ENCODE measurements at places on chromosomes 6 and 20. TPM values are rescaled to one million over a fixed set of nuclear protein-coding genes. Genes with fewer than 3 reads are reported as not detected.

Gene REV3L
- polyA plus RNA-seq: 17.6 TPM

Gene NKAIN4
- 22.9 TPM for polyA plus RNA-seq

Gene COL9A3
- polyA plus RNA-seq: 68.1 TPM

- H3K27me3 ChIP-seq: no peaks in the 10 kb centered on the region
- H3K36me3 ChIP-seq: no peaks in the 10 kb centered on the region
- no peak for DNase-seq
- H3K4me3 ChIP-seq: no peak overlapping the region
- no peaks in the 10 kb centered on the region for H3K4me1 ChIP-seq
- H3K27ac ChIP-seq: no peak overlapping the region
These were observed 18.4 kb downstream of the SAMD3 start for GRCh38 chr6:130204322-130204721.

DNA sequence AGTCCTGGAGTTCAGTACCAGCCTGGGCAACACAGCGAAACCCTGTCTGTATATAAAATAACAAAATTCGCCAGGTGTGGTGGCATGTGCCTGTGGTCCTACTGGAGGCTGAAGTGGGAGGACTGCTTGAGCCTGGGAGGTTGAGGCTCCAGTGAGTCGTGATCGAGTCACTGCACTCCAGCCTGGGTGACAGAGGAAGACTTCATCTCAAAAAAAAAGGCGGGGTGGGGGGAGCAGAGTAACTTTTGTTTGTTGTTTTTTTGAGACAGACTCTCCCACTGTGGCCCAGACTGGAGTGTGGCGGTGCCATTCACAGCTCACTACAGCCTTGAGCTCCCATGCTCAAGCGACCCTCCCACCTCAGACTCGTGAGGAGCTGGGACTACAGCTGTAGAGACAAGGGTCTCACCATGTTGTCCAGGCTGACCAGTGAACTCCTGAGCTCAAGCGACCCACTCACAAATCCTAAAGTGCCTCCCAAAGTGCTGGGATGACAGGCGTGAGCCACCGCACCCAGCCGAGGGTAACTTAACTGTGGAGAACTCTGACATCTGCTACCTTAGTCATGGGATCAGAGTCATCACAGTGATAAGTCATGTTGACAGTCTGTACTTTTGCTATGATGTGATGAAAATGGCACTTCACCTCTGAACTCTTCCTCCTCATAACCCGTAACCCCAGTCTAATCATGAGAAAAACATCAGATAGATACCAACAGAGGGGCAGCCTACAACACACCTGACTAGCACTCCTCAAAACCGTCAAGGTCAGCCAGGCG is 16.5 kb downstream of the PEDS1 start:
- peak overlapping the region; percentile 31 for H3K27ac ChIP-seq
- no peaks in the 10 kb centered on the region for H3K36me3 ChIP-seq
- DNase-seq: no peak

- no peaks in the 10 kb centered on the region for H3K36me3 ChIP-seq
- no peaks in the 10 kb centered on the region for H3K27me3 ChIP-seq
- no peak overlapping the region for H3K27ac ChIP-seq
- no peak overlapping the region for H3K4me3 ChIP-seq
These were observed 62.4 kb downstream of the APCDD1L start for GRCh38 chr20:58452667-58453255.

GRCh38 chr20:59790346-59790745 is 143.1 kb downstream of the SYCP2 start:
- H3K4me1 ChIP-seq: peaks cover 1% of the 10 kb centered on the region
- no peak overlapping the region for H3K4me3 ChIP-seq
- H3K27me3 ChIP-seq: peaks cover 15% of the 10 kb centered on the region
- no peak overlapping the region for H3K27ac ChIP-seq
- no peaks in the 10 kb centered on the region for H3K36me3 ChIP-seq
- DNase-seq: no peak

GRCh38 chr6:168514216-168514615 is 73.2 kb downstream of the SMOC2 start:
- no peak overlapping the region for H3K27ac ChIP-seq
- peaks cover 5% of the 10 kb centered on the region for H3K27me3 ChIP-seq
- no peak overlapping the region for H3K4me3 ChIP-seq
- peak; percentile 56 for DNase-seq

DNA sequence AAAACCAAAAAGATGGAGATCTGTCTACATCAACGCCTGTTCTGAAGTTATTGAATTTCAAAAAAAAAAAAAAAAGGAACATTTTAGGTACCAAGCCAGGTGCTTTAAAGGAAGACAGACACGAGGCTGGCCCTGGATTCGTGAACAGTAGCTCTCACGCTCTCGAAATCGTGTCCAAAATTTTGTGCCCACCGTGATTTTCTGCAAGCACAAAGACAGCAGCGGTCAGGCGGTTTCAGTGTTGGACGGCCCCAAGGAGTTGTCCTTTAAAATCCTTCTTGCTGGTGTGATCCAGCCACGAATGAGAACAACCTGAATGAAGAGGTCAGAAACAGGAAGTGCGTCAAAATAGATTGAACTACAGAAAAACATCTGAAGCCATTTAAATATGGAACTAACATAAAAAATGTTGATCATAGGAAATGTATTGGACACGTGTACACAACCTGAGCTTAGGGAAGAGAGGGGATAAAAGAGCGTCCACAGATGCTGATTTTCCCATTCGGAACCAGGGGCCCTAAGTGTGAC is 78.2 kb downstream of the THBS2 start:
- H3K27ac ChIP-seq: no peak overlapping the region
- no peaks in the 10 kb centered on the region for H3K36me3 ChIP-seq
- no peaks in the 10 kb centered on the region for H3K4me1 ChIP-seq
- no peaks in the 10 kb centered on the region for H3K27me3 ChIP-seq

- H3K36me3 ChIP-seq: no peaks in the 10 kb centered on the region
- H3K27me3 ChIP-seq: peaks cover 4% of the 10 kb centered on the region
- no peak for DNase-seq
- peak overlapping the region; percentile 98 for H3K27ac ChIP-seq
- H3K4me1 ChIP-seq: peaks cover 35% of the 10 kb centered on the region
These were observed 596 bp downstream of the GATA5 start for GRCh38 chr20:62475027-62475771.

DNA sequence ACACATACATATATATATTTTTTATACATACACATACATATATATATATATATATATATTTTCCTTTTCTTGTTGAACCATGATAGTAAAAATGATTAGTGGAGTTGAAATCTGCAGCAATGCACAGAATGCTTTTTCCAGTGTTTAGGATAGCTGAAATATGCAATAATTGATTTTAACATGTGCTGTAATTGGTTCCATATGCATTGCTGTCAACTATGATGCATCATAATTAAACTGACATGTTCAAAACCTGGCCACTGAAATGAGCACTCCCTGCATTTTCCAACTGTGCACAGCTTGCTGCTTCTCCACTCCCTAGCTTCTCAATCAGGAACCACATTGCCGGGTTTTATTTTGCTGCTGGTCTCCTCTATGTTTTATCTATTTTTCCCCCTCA is 358.3 kb downstream of the PAX1 start:
- H3K27ac ChIP-seq: no peak overlapping the region
- H3K4me1 ChIP-seq: no peaks in the 10 kb centered on the region
- no peaks in the 10 kb centered on the region for H3K27me3 ChIP-seq
- no peak for DNase-seq
- H3K36me3 ChIP-seq: no peaks in the 10 kb centered on the region
- no peak overlapping the region for H3K4me3 ChIP-seq

- H3K27ac ChIP-seq: no peak overlapping the region
- H3K36me3 ChIP-seq: no peaks in the 10 kb centered on the region
These were observed 341.7 kb downstream of the PRL start for GRCh38 chr6:21955053-21955595.

Data from hepatocyte (in vitro differentiated cells).